ENCODE measurements at places on chromosomes 5 and 9. TPM values are rescaled to one million over a fixed set of nuclear protein-coding genes. Genes with fewer than 3 reads are reported as not detected.

The PRRT1B gene
- polyA plus RNA-seq = not detected

- H3K27ac ChIP-seq = no peak overlapping the region
- DNase-seq = no peak
- H3K27me3 ChIP-seq = no peaks in the 10 kb centered on the region
- H3K4me1 ChIP-seq = no peaks in the 10 kb centered on the region
- no peak overlapping the region for H3K4me3 ChIP-seq
Observed at GRCh38 chr9:80435591-80435990, 863.8 kb downstream of the TLE4 start.

GRCh38 chr5:117165068-117165467, 590.4 kb upstream of the SEMA6A start:
- H3K4me1 ChIP-seq = no peaks in the 10 kb centered on the region
- H3K4me3 ChIP-seq = no peak overlapping the region
- no peaks in the 10 kb centered on the region for H3K36me3 ChIP-seq
- no peak for DNase-seq
- no peaks in the 10 kb centered on the region for H3K27me3 ChIP-seq

GRCh38 chr5:178993955-178994579, 1.1 kb downstream of the GRM6 start:
- H3K4me1 ChIP-seq = peaks cover 9% of the 10 kb centered on the region
- H3K27ac ChIP-seq = no peak overlapping the region
- H3K27me3 ChIP-seq = peaks cover 58% of the 10 kb centered on the region
- H3K4me3 ChIP-seq = no peak overlapping the region
- DNase-seq = no peak
- H3K36me3 ChIP-seq = peaks cover 24% of the 10 kb centered on the region

DNA sequence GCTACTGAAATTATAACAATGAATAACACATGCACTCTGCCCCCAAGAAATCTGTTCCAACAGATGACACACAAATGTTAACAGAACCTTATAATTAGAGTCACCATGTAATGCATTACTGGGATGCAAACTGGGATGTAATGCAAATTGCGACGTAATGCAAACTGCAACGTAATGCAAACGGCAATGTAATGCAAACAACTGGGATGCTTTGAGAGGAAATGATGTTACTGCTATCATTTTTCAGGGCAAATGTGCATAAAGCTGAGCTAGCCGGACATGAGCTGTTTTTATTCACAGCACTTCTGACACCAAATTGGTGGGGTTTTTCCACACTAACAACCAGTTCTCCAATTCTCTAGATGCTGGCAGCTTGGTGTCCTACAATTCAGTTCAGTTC, 117.2 kb downstream of the ADAMTS16 start:
- H3K4me3 ChIP-seq = no peak overlapping the region
- H3K4me1 ChIP-seq = no peaks in the 10 kb centered on the region
- H3K27me3 ChIP-seq = no peaks in the 10 kb centered on the region
- H3K27ac ChIP-seq = no peak overlapping the region

- H3K27me3 ChIP-seq = no peaks in the 10 kb centered on the region
- H3K36me3 ChIP-seq = peaks cover 54% of the 10 kb centered on the region
- no peak overlapping the region for H3K27ac ChIP-seq
- H3K4me3 ChIP-seq = no peak overlapping the region
- no peak for DNase-seq
Observed at GRCh38 chr9:79639354-79639753, 67.6 kb downstream of the TLE4 start.

- H3K27ac ChIP-seq = no peak overlapping the region
- no peak for DNase-seq
- no peaks in the 10 kb centered on the region for H3K27me3 ChIP-seq
- no peak overlapping the region for H3K4me3 ChIP-seq
Observed at GRCh38 chr5:95941756-95942155, 19.9 kb downstream of the ELL2 start.

DNA sequence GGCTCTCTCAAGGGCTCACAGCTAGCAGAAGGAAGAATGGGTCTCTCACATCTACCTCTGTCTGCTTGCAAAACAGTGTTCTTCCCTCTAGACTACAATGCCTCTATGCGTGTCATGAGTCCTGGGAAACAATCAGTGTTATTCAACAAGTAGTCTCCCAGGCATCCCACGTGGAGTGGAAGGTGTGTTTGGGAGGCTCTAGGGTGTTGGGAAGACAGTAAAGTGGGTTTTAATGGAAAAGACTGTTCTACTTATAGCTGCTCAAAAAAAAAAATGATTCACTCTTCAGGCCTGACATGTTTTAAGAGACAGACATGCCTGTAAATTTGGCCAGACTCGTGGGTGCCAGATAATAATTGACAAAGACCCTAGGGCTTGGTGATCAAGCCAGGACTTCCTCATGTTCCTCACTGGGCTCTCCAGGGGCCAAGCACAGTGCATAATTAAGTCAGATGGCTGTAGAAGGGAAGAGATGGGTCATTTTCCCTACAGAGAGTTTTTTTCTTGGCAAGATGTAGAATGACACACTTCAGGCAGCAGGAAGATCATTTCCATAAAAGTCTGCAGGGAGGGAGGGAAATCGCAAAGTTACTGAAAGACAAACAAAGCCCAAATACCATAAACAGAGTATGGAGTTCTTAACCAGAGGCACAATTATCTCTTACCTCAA, 246.4 kb downstream of the ACTL7B start:
- no peak overlapping the region for H3K4me3 ChIP-seq
- H3K4me1 ChIP-seq = no peaks in the 10 kb centered on the region

DNA sequence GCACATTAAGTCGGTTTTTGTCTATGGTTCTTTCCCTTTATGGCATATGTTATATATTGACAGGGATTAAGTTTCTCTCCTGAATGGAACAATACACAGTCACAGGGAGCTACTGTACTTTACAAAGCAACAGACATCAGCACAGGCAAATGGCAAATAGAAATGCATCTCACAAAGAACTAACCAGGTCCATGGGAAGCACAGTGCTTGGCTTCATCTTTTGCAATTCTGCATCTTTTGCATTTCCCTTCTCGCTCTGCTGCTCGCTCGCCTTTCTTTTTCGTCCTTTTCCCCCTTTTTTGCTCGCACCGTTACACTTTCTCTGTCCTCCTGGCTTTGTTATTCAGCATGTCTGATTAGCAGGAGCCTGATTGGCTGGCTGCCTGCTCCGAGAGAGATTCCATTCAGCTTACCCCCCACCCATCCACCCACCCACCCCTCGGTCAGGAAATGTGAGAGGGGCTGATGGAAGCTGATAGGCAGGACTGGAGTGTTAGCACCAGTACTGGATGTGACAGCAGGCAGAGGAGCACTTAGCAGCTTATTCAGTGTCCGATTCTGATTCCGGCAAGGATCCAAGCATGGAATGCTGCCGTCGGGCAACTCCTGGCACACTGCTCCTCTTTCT, at the start of gene ADAMTSL1:
Gene ADAMTSL1 (plus strand): TSS at position 502 of the 628 bp plus-strand sequence. CDS start 80 bp downstream, at position 582.
- no peaks in the 10 kb centered on the region for H3K36me3 ChIP-seq
- H3K4me3 ChIP-seq = no peak within 1 kb of the TSS
- peaks cover 9% of the 10 kb centered on the region for H3K27me3 ChIP-seq
- no peak for DNase-seq
- H3K4me1 ChIP-seq = no peaks in the 10 kb centered on the region

DNA sequence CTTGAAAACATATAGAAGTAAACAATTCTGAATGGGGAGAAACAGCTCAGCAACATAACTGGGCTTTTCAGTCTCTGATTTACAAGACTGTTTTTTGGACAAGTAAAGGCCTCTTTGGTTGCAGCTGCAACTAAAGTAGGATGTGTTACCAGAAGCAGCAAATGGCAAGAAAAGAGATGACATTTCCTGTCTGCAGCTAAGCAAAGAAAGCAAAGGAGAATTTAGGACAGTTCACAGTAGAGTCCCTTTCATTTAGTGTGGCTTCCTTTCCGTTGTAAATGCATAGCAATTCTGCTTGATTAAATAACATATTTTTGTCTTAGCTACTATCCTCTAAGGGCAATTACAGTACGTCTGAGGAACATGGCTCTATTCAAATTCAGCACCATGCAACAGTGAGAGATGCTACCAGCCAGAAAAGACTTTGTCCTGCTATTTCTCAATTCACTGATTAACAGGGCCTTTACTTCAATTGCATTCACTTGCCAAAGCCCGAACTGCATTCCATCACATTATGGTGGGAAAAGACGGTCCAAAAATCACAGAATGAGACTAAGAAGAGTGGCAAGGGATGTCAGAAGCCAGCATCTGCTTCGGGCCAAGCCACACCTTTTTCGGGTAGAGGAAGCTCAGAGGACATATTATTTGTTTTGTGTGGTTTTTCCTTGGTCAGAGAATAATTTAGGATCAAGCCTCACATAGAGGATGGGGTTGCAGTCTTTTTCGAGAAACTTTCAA, 107.7 kb downstream of the SEMA6A start:
- H3K4me1 ChIP-seq = no peaks in the 10 kb centered on the region
- no peak overlapping the region for H3K27ac ChIP-seq
- no peaks in the 10 kb centered on the region for H3K27me3 ChIP-seq
- no peak overlapping the region for H3K4me3 ChIP-seq
- no peak for DNase-seq

The GPX3 gene
- polyA plus RNA-seq = 0.23 TPM

DNA sequence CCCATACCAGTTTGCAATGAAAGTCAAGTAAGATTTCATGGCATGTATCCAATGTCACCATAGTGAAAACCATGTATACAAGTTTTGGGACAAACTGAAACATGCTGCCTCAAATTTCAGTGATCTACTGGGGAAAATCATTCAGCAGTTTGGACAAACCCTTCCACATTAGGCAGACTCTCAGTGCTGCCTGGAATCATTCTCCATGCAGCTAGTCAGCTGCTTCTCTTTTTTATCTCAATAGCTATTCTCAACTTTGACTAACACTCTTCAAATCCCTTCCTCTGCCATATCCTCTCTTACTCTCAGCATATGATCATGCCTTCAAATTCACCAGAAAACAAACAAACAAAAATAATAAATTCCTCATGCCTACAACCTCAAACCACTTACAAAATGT, 323.3 kb downstream of the MAN2A1 start:
- H3K4me1 ChIP-seq = no peaks in the 10 kb centered on the region
- H3K36me3 ChIP-seq = no peaks in the 10 kb centered on the region
- H3K27ac ChIP-seq = no peak overlapping the region
- H3K27me3 ChIP-seq = peaks cover 5% of the 10 kb centered on the region
- H3K4me3 ChIP-seq = no peak overlapping the region

DNA sequence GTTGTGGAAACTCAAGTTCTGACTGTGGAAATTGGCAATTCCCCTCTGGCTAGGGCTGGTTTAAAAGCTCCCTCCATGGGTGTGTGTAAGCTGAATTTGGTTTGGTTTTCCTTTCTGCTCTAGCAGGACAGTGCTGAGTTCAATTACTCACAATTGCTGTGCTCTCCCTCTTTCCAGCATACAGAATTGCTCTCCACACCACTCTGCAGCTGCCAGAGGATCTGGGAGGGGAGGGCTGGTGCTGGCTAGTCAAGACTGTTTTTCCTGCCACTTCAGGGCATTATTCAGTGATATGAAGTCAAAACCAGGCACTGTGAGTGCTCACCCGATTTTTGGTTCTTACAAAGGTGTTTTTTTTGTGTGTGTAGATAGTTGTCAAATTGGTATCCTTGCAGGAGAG, 336.9 kb upstream of the SLC24A2 start:
- no peak overlapping the region for H3K27ac ChIP-seq
- no peaks in the 10 kb centered on the region for H3K4me1 ChIP-seq
- no peak for DNase-seq
- H3K4me3 ChIP-seq = no peak overlapping the region

DNA sequence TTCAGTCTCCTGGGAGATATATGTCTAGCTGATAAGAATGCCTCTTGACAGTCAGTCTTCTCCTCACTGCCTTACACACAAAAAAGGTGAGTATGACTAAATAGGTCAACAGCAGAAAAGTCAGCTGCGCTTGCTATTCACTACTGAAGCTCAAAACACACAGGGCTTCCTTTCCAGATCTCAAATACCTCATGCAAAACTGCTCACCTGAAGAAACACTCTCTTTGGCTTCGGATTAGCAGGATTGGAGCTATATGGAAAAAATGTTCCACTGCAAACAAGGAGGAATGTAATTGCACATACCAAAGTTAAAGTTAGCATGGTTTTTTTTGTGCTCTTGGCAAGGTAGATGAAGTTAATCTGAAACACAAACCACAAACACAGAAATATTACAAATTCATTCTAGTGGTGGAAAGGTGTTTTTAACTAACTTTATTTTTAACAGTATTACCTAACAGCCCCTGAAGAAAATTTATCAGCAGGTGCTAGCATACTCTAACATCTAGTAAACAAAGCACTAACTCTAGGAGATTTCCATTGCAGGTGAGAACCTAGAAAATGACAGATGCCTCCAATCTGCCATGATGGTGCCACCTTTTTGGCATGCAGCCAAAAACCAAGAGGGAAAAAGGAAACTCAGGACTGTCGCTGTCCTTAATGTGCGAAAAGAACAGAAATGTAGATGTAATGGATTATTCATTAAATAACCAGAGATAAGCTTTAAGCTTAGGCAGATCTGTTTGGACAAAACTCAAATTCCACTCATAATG, 31.8 kb downstream of the ERMP1 start:
- H3K36me3 ChIP-seq = peaks cover 17% of the 10 kb centered on the region
- no peaks in the 10 kb centered on the region for H3K27me3 ChIP-seq
- no peak for DNase-seq
- H3K4me1 ChIP-seq = no peaks in the 10 kb centered on the region
- H3K4me3 ChIP-seq = no peak overlapping the region

DNA sequence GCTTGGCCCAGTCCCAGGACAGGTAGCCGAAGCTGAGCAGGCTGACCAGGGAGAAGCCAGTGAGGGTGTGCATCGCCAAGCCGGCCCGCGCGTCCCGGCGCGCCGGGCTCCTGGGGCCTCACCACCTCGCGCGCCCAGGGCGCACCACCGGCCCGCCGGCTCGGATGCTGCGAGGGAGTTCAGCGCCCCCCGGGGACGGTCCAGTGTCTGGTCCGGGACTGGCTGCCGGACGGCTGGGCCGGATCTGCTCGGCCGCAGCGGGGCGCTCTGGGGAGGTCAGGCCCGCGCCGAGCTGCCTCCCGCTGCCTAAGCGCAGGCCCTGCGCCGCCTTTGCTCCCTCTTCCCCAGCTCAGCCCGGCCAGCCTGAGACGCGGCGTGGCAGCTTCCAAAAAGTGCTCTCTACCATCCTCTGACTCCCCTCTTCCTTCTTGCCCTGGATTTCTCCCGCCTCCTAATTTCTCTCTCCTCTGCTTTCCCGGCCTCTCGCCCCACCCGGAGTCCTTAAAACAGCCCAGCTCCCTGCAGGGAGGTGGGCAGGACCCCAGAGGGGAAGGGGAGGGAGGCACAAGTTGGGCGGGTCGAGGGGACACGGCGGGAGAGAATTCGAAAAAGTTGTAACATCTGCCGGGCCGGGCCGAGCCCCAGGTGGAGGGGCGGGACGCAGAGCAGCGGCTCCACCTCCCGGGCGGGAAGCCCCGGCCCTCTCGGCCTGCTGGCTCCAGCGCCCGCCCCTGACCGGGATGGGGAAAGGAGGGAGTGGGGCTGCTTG, at the start of gene ARSI:
Gene ARSI (minus strand): TSS at position 605 of the 769 bp plus-strand sequence. CDS start 532 bp downstream, at position 73.
- H3K36me3 ChIP-seq = no peaks in the 10 kb centered on the region
- DNase-seq = no peak
- peak within 1 kb of the TSS; percentile 88 for H3K27ac ChIP-seq
- H3K4me1 ChIP-seq = peaks cover 8% of the 10 kb centered on the region
- H3K4me3 ChIP-seq = no peak within 1 kb of the TSS
- H3K27me3 ChIP-seq = peaks cover 34% of the 10 kb centered on the region

The COL15A1 gene
- polyA plus RNA-seq = not detected

Measured in naive B cell (primary cell).